Stimulated activated CD8-positive, alpha-beta memory T cell treated with anti-CD3 and anti-CD28 coated beads, Interleukin-7, amount 100 ng/mL, for 24 hours (primary cell): ENCODE measurements at places on chromosomes 13 and 19.

DNA sequence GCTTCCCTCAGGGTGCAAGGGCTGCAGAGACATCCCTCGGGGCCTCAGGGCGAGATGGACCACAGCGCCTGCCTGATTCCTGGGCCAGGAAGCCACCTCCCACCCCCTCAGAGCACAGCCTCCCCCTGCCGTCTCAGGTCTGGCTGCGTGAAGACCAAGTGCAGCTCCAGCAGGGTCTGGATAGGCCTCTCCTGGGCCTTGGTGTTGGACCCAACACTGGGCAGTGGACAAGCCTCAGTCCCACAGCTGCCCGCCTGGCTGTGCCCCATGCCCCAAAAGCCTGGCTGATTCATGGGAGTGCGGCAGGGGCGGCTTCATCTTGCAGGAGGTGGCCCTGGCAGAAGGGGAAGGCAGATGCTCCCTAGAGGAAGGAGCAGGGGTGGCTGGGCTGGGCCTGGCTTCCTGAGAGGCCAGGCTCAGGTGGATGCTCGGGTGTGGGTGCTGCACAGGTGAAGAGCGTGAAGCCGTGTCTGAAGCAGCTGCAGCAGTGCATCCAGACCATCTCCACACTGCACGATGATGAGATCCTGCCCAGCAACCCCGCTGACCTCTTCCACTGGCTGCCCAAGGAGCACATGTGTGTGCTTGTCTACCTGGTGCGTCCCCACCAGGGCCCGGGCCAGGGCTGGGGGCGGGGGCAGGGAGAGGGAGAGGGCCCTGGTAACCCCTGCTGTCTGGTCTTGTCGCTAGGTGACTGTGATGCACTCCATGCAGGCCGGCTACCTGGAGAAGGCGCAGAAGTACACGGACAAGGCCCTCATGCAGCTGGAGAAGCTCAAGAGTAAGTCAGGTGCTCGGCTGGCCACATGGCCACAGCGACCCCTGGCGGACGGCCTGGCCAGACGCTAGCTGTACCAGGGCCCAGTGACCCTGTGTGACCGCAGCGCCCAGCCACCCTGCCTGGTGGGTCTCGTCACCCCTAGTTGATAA lies 21.7 kb downstream of the MAU2 start:
- DNase-seq = no peak

DNA sequence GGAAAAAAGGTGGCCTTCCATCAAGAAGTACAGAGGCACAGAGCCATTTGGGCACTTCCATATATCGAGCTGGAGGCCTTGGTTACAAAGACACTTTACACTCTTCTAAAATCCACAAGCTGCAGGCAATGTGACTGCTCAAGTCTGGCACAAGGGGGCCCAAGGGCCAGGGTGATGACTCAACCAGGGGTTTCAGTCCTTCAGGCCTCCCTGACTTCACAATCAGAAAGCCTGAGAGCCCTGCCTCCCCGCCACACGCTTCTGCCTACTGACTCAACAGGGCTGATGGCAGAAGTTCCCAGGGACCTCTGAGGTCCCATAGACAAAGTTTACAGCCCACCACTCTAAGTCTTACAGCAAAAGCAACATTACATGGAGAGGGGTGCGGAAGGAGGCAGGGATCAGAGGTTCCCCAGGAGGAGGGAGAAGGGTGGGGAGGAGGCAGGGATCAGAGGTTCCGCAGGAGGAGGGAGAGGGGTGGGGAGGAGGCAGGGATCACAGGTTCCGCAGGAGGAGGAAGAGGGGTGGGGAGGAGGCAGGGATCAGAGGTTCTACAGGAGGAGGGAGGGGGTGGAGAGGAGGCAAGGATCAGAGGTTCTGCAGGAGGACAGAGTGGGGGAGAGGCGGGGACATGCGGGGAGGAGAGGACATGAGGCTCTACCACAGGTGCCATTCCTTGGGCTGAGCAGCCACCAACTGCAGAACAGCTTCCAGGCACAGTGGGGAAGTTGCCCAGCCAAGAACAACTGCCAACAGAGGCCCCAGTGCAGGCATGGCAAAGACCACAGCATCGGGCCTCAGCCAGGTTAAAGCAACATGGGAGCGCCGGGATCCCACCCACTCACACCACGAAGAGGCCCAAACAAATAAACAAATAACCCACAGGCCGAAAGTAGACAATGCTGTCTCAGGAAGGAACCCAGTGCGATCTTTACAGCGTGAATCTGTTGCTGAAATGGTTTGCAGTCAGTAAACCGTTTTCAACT lies 52.0 kb downstream of the SLC7A1 start:
- peak; percentile 17 for DNase-seq

DNA sequence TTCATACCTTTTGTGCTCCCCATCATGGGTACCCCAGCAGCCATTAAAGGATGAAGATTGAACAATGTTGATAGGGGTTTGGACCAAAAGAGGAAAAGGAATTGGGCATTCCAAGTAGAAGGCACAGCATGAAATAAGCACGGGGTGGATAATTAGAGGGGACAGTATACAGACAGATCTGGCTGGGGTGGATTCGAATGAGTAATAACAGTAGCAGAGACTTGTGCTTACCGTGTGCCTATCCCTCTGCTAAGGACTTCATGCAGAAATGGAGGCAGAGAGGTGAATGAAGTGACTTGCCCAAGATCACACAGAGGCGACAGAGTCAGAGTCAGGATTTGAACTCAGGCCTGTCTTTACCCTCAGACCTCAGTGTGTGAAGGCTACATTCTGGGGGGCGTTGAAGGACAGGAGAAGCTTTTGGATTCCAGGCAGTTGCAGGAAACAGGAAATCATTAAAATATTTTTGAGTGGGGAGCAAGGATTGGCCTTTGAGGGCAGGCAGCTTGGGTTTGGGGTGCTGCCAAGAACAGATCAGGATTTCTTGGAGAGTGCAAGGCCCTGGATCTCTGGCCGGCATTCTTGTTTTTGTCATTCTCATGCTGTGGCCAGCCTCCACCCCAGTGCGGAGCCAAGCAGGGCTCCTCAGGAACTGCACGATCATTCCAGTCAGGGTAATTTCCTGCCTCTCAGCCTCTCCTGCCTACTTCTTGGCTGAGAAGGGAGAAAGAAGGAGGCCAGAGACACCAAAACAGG lies 18.7 kb downstream of the PAF1 start:
- no peak for DNase-seq

DNA sequence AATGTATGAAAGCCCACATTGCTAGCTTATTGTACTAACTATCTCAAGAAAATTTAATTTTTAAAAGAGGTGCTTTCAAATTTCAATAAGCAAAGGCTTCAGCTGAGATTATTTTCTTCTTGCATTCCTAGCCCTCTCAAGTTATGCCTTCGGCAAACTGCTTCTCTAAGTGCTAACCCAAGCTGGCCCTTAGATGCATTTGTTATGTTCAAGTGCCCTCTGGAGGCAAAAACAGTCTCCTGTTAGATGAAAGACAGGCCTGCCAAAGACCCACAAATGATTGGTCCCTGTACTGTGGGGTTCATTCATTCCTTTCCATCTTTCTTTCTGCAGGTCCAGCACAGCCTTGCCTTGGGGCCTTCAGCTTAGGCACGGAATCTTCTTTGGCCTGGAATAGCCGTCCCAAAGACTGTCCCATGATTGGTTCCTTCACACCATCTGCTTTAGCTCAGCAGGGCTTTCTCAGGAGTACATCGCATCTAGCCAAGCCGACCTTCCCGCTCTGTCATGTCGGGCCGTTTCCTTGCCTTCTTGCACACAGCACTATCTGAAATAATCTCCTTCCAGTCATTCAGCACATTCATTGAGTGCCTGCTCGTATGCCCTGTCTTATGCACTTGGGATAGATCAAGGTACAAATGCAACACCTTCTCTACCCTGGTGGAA lies 26.4 kb upstream of the TPTE2 start:
- no peak for DNase-seq

DNA sequence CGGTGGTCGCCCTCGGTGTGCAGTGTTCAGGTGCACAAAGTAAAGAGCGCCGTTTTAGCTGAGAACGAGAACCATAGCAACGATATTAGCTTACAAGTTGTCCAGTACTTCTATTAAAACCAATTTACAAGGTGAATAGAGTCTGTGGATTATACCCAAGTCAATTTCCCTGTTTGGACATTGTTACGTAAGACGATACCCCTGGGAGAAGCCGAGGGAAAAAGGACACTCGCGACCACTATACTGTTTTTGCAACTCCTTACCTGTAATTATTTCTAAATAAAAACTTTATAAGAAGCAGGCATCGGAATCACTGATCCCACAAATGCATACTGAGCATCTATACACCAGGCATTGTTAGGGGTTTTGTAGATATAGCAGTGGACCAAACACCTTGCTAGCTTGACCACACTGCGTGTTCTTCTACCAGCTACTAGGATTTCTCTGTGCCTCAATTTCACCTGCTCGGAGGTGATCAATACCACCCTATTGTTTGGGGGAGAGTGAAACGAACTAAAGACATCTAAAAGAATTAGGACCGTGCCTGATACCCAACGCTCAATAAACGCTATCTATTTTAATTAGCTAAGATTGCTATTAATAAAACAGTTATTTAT lies 488 bp upstream of the EEF2 start:
- DNase-seq = no peak

GRCh38 chr13:52991344-52992020 lies 37.1 kb upstream of the OLFM4 start:
- no peak for DNase-seq

- DNase-seq = no peak
These were observed 138.1 kb downstream of the LACC1 start for GRCh38 chr13:44017756-44018309.

DNA sequence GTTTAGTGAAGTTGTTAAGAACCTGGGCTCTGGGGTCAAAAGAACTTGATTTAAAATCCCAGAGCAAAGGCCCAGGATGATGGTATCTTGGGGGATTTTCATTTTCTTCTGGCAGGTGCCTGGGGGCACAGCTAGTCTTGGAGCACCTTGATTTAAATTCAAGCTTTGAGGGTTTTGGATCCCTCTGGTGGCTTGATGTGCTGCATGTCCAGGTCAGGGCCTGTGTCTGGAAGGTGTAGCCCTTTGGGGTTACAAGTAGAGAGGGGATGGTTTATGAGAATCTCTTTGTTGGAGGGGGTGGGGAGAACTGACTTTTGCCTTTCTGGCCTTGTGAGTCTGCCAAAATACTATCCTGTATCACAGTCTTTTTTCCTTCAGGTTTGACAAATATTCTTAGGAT lies 55.8 kb downstream of the AKAP11 start:
- no peak for DNase-seq

- no peak for DNase-seq
These were observed 112.4 kb downstream of the ZNF429 start for GRCh38 chr19:21617740-21618339.

GRCh38 chr19:47210689-47211316 lies 20.2 kb downstream of the BBC3 start:
- DNase-seq = peak; percentile 73

- no peak for DNase-seq
These were observed 940.0 kb downstream of the EFNB2 start for GRCh38 chr13:105595471-105595870.

- no peak for DNase-seq
These were observed 99.0 kb upstream of the MCF2L start for GRCh38 chr13:112870051-112870331.

DNA sequence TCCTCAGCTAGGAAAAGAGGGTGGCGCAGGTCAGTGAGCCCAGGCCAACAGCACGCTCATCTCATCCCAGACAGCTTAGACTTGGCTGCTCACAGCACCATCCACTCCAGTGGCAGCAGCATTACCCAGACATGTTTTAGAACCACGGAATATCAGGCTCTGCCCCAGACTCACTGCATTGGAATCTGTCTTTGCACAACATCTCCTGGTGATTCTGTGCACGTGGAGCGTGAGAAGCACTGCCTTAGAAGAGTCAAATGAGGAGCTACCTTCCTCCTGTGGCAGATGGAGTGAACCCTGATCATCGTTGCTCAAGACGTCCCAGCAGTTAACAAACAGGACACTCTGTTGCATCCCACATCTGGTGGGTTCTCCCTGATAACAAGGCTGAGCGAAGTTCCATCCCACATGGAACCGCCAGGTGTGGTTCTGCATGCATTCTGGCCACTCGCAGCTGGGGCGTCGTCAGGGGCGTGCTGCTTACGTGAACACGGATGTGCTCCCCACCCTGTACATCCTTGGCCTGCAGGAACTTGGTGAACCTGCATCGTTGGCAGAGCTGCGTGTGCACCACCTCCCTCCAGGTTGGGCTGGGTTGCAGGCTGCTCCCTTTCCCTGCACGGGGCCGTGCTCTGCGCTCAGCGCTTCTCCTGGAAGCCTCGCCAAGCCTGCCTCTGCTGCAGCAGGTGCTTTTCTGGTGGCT lies 25.2 kb upstream of the ATP11A start:
- no peak for DNase-seq

- no peak for DNase-seq
These were observed 84.3 kb downstream of the FGF14 start for GRCh38 chr13:102317593-102317992.

GRCh38 chr19:57103573-57104277 lies 16.1 kb upstream of the USP29 start:
- peak; percentile 19 for DNase-seq

- DNase-seq = no peak
These were observed 5.8 kb upstream of the TMC4 start for GRCh38 chr19:54178581-54179261.

GRCh38 chr19:14116918-14117578 lies 514 bp downstream of the PRKACA start:
- no peak for DNase-seq

- no peak for DNase-seq
These were observed 18.4 kb upstream of the MYCBP2 start for GRCh38 chr13:77345150-77345780.

DNA sequence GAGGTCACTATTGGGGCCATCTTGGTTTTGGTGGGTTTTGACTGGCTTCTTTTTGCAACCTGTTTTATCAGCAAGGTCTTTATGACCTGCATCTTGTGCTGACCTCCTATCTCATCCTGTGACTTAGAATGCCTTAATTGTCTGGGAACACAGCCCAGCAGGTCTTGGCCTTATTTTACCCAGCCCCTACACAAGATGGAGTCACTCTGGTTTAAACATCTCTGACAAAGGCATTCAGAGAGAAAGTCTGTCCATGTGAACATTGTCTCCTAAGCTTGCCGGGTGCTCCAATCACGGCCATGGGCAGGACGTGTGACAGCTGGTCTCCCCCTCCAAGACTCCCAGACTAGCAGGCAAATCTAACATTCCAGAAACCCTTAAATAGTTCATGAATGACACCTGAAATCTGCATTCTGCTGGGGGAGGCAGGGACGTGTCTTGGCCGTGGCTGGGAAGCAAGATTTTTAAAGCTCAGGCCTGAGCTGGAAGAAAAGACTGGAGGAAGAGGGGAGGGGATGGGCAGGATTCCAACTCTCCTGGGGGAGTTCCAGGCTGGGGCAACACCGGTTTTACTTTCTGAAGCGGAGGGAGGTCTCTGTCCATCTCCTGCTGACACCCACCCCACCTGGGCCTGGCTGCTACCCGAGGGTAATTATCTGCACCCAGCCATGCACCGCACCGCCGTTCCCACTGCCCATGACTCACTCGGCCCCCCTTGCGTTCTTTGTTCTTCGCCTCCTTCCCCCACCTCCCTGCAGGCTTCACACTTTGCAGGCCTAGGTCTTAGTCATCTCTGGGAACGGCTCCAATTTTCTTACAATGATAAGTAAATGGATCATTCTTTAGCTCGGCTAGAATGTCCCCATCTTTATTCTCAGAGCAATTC lies 11.6 kb upstream of the OR1M1 start:
- DNase-seq = no peak
